Naive thymus-derived CD8-positive, alpha-beta T cell (primary cell): ENCODE measurements at places on chromosomes 11 and 22. TPM values are rescaled to one million over a fixed set of nuclear protein-coding genes. Genes with fewer than 3 reads are reported as not detected.

DNA sequence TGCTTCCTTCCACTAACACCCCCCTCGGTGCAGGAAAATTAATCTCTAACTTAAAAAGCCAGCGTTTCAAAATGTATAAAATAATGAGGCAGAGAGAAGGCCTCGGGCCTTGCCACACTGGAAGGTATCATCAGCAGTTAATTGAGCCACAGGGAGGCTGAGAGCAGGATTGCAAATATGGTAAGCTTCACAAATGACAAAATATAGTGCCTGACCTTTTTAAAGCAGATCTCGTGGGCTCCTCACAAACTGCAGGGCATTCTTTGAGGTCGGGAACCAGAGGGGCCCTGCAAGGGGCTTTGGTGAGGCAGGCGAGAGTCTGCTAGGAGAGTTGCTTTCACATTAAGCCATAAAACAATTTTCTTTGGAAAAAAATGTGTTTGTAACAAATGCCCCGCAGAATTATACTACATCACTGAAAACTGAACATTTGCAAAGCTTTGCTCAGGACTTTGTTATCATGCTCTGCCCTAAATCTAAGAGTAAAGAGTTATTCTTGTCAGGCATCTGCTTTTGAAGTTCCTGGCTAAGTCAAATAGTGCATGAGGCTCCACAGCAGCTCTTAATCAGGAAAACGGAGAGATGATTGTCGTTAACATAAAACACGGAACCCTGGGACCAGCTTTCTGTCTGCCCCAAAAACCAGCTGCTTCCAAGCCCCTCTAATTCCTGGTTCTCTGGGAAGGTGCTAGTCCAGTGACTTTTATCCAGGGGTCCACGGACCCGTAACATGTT lies 61.4 kb upstream of the SYT13 start:
- no peak for DNase-seq

GRCh38 chr22:46609175-46609690 lies 11.0 kb upstream of the GRAMD4 start:
- no peak for DNase-seq

Gene CBLIF
- total RNA-seq = not detected

Gene DNAJB7
- total RNA-seq = not detected

Gene OR2AG2
- not detected for total RNA-seq

DNA sequence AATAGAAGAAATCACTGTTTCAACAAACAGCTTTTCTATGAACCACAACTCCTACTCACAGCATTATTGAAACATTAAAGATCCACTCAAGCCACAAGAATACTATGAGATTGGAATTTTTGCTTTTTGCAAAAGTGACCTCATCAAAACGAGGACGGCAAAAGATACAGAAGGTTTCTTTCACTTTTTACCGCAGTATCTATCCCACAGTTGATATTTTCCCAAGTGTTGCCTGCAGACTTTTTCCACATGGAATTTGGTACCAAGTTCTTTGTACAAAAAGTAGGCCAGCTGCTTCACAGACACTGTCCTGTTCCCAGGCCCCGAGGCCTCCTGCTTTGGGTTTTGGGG lies 204.0 kb downstream of the TBC1D22A start:
- DNase-seq = no peak

GRCh38 chr11:1461826-1462697 lies 24.5 kb downstream of the MOB2 start:
- DNase-seq = no peak

GRCh38 chr11:123321636-123322035 lies 108.4 kb upstream of the GRAMD1B start:
- DNase-seq = no peak

GRCh38 chr11:14679662-14680061 lies 36.1 kb downstream of the PDE3B start:
- no peak for DNase-seq

DNA sequence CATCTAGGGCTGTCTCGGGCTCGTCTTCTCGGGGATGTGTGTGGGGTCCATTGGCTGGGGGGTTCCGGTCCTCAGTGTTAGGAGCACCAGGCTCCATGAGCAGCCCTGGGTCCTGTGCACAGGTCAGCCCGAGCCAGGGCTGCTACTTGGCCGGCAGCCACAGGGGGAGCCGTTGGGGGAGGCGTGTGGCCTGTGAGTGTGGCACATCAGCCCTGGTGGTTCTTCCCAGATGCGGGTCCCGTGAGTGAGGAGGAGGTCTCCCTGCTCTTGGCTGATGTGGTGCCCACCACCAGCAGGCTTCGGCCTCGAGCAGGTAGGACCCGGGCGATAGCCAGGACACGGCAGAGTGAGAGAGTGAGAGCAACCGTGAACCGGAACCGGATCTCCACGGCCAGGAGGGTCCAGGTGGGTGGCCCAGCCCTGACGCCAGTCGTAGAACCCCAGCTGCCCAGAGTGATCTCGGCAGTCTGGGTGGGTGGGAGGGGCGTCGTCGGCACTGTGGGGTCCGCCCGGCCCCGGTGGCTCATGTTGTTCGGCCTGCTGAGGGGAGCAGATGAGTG lies 18.5 kb downstream of the IRF7 start:
- no peak for DNase-seq

Gene NUDT8
- total RNA-seq = 3.2 TPM

GRCh38 chr11:86176165-86176884 lies 68.2 kb upstream of the EED start:
- DNase-seq = no peak

Gene FANCF
- total RNA-seq = 23.2 TPM

Gene HTR3B
- not detected for total RNA-seq

- no peak for DNase-seq
These were observed 191.7 kb downstream of the ST3GAL4 start for GRCh38 chr11:126547161-126547560.

Gene IL18BP
- total RNA-seq = 19.6 TPM

DNA sequence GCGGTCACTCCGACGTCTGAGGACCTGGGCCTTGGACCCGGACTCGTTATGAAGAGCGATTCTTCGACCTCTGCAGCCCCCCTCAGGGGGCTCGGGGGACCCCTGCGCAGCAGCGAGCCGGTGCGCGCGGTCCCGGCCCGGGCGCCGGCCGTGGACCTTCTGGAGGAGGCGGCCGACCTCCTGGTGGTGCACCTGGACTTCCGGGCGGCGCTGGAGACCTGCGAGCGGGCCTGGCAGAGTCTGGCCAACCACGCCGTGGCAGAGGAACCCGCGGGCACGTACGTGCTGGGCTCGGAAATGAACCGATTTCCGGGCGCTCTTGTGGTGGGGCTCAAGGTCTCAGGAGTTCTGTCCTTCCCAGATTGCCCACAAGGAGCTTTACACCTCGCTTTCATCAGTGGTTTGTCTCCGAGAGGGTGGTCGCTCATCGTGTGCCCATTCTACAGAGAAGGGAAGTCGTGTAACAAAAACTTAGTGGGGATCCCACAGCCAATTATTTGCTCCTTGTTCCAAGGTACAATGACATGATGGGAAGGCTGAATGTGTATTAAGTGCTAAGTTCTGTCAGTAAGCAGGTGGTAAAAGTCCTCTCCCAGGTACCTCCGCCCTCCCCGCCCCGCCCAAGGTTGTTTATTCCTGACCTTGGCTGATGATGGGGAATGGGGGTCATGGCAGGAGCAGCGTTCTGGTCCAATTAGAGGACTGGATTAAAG lies 695 bp downstream of the PEX26 start:
- DNase-seq = no peak

DNA sequence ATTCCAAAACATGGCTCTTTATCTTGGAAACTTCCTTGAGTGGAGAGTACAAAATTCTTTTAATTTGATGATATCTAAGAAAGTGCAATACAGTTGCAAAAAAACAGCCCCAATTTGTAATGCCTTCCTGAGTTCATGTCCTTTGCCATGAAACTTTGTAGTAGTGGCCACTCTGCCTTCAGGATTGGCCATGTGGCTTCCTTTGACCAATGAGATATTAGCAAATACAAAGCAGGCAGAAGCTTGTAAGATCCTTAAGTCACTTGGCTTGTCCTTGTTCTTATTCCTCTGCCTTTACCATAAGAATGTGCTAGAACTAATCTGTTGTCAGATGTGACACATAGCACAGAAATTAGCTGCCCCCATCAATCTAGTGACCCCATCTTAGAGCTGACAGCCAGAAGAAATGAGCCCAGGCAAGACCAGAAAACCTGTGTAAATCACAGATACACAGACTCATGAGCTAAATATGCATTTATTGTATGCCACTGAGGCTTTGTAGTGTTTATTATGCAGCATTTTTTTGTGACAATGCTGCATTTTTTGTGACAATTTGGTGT lies 29.8 kb upstream of the BLID start:
- DNase-seq = no peak

DNA sequence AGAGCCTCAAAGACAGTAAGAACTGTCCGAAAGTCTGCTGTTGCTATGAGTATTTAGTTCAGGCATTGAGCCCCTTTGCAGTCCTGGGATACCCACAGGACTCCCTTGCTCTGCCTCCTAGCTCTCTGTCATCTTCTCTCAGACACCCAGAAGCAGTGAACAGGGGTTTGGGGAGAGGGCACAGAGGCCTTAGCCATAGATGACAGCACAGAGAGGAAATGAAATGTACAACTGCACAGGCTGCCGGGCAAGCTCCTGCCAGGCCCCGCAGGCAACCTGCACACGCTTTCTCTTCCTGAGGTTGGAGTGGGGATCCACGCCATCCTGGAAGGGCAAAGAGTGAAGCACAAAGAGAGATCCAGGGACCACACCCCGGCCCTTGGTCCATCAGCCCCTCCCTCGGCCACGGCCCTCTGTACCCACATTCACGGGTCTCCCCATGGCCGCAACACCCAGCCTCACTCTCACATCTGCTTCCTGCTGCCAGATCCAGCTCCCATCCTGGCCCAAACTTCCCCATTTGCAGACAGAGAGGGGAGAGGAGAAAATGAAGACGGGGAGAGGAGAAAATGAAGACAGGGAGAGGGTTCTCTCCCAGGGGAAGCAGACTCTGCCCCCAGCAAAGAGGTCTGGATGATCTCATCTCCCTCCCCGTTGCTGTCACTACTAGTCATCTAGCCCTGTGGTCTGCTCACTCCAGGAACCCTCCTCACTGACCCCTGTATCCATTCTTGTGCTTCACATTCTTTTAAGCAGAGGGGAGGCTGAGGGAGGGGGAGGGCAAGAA lies 40.7 kb downstream of the CD6 start:
- no peak for DNase-seq

Gene SLC15A3
- 13.6 TPM for total RNA-seq

GRCh38 chr11:132453406-132453805 lies 1078.9 kb downstream of the OPCML start:
- no peak for DNase-seq

GRCh38 chr11:116189408-116190170 lies 583.2 kb downstream of the BUD13 start:
- no peak for DNase-seq

DNA sequence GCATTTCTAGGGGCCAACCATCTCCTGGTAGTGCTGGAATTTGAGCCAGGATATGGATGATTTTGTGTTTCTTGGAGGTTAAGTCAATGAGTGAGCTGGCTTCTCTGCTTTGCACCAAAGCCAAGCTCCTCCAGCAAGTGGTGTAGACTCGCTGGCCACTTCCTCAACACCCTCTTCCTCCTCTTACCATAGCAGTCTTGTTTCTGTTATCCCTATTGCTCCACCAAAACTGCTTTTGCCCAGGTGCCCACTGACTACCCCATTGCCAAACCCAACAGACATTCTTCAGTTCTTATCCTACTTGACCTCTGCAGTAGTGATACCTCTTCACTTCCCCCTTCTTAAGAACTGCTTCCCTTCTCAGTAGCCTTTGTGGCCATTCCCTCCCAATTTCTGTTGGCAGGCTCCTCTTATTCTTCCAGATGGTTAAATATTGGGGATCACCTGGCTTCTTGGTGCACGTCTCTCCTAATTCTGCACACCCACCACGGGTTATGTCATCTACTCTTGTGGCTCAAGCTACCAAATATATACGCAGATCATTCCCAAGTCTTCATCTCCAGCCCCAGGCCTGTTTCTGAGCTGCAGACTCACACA lies 7.0 kb upstream of the PRG2 start:
- DNase-seq = no peak

DNA sequence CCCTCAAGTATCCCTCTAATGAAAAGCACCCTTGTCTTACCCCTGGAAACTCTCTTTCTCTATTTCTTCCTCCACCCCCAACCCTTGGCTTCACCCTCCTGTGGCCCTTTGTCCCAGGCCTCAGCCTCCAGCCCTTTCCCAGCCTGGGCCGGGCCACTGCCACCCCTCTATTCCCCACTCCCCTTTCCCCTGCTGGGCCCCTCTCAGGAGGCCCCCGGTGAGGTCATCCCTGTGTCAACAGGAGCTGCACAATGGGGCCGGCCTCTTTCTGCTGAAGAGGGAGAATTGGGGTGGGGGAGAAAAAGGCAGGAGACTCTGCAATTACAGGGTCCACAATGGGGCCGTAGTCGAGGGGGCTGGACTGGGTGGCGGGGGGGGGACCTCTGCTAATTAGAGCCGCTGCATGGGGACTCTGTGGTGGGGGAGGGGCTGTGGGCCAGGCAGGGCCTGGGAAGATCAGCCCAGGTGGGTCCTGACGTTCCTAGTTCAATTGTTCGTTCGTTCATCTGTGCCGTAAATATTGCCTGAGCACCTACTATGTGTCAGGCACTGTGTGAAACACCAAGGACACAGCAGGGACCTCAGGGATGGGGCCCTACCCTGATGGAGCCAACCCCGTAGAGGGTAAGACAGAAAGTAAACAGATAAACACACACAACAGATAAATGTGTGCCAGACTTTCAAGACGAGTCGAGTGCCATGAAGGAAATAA lies 18.5 kb upstream of the MPPED1 start:
- DNase-seq = no peak

DNA sequence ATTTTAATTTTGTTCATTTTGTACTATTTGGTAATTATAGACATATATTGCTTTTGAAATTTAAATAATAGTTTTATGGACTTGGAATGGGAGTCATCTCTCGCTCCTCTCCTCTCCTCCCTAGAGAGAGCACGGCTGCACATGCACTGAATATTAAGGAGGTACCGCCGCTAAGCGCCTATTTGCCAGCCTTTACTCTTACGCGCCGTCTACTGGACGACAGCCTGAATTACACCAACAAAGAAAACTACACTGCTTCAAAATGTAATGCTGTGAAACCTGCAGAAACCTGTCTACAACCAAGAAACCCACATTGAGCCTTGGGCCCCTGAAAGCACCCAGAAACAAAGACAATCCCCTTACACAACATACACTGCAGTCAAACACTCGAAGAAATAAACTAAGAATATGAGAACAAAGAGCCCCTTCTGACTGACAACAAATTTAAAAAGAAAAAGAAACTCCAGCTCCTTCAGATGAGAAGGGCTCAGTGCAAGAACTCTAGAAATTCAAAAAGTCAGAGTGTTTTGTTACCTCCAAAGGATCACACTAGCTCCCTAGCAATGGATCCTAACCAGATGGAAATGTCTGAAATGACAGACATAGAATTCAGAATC lies 737.2 kb downstream of the LRRC4C start:
- DNase-seq = no peak

- DNase-seq = no peak
These were observed 589.0 kb downstream of the OPCML start for GRCh38 chr11:132943357-132943705.

DNA sequence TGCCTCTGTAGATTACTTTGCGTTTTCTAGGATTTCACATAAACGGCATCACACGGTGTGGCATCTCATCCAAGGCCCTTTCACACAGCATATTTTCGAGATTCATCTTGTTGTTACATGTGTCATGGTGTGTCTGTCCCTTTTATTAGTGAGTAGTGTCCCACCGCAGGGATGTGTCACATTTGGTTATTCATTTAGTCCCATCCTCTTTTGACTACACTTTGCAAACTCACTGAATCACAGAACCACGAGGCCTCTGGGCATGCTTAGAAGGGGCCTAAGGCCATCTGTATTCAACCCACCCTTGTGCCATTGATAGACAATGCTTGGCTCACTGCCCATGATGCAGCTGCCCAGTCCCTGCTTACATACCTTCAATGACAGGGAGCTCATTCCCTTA lies 4.2 kb upstream of the RAC2 start:
- no peak for DNase-seq
